Fibroblast of skin of left biceps (primary cell): ENCODE measurements at places on chromosomes 16 and 17.

DNA sequence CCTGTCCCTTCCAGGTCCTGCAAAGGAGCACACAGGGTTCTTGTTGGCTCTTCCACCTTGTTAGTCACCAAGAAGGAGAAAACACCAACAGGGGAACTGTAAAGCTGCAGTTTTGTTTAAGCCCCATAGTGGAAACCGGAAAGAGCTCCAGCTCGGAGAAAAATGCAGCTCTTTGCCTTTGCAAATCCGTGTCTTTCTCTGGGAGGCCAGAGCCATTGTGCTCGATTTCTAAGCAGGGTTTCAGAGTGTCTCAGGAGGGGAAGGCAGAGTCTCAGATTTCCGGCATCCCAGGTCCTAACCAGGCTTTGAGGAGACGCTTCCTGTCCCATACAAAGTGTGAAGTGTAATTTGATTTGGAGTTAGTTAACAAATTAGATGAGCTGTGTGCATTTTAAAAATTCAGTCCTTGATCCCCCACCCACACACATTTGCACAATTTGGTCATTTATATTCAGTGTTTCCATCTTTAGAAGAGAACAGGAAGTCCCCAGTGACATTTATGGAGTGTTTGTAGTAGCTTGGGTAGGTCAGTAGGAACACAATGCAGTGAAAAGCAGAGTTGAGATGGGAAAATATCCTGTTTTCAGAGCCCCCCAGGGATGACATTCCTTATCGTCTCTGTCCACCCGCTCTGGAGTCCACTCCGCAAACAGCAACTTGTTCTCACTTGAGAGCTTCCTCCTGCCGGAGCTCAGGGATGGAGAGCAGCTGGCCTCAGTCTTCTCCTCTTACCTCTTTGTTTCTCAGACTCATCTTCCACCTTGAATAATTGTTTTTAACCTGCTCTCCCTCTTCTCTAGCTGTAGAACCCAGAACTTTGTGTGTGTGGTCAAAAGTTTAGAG is 331.9 kb downstream of the SEC14L1 start:
- DNase-seq: no peak

DNA sequence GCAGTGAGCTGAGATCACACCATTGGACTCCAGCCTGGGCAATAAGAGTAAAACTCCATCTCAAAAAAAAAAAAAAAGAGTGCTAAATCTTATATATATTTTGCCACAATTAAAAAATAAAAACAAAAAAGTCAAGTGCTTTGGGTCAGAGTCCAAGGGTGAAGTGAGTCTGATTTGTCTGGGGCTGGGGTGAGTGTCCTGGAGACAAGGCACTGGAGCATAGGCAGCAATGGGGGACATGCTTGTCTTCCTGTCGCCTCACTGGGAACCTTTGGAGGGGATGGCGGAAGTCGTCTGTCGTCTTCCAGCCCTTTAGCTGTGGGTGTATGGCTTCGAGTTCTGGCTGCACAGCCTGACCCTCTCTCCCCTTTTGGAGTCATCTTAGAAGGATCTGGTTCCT is 167.1 kb downstream of the NTN1 start:
- no peak for DNase-seq

- DNase-seq: no peak
Observed at GRCh38 chr17:6061290-6061689, 8.9 kb upstream of the WSCD1 start.

- DNase-seq: peak; percentile 26
Observed at GRCh38 chr17:36463916-36464764, 22.3 kb upstream of the ZNHIT3 start.

- no peak for DNase-seq
Observed at GRCh38 chr16:20747030-20747816, 5.6 kb upstream of the THUMPD1 start.

DNA sequence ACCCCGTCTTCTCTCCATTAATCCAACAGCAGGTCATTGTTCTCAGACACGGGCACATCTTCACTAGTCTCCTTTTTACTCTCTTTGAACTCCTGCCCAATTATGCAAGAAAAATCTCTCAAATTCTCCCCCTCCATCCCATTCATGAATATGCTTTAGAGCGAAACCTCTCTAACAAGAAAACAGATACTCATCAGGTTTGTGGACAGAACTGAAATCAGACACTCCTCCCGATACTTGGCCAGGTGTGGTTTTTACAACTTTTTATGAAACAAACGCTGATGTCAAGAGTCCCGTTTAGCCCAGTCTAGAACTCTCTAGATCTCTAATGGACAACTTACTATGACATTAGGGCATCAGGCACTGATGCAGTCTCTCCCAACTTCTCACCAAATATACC is 40.9 kb downstream of the PIK3R5 start:
- no peak for DNase-seq

- no peak for DNase-seq
Observed at GRCh38 chr17:80815151-80815681, 176.4 kb upstream of the CHMP6 start.

DNA sequence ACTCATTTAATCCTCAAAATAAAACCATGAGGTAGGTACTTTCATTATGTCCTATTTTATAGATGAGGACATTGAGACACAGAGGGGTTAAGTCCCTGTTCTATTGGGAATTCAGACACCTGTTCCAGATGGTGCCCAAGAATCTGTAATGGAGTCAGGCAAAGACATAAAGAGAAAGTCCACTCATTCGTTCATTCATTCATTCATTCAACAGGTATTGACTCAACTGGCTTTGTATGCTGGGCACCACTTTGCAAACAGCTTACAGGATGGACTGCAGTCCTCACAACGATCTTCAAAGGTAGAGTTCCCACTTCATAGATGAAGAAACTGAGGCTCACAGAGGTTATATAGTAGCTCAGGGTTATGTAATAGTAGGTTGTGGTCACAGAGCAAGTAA is 47.9 kb upstream of the TAC4 start:
- DNase-seq: no peak

DNA sequence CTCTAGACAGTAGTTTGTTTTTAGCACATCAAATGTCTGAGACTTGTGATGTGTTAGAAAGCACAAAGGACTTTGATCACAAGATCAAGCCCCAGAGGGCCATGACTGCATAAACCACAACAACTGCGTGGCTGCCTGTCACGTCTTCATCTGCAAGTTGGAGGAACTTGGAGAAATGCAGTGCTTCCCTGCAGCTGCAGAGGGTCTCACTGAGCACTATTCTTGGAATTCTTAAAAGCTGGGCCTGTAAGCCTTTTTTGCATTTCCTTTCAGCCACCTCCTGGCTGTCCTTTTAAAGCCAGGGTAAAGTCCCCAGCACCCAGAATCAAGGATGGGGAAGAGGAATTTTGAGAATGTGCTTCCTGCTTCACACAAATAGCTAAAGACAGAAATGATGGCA is 431.3 kb downstream of the MAF start:
- DNase-seq: no peak

- DNase-seq: no peak
Observed at GRCh38 chr17:17056156-17056539, 13.9 kb downstream of the MPRIP start.

DNA sequence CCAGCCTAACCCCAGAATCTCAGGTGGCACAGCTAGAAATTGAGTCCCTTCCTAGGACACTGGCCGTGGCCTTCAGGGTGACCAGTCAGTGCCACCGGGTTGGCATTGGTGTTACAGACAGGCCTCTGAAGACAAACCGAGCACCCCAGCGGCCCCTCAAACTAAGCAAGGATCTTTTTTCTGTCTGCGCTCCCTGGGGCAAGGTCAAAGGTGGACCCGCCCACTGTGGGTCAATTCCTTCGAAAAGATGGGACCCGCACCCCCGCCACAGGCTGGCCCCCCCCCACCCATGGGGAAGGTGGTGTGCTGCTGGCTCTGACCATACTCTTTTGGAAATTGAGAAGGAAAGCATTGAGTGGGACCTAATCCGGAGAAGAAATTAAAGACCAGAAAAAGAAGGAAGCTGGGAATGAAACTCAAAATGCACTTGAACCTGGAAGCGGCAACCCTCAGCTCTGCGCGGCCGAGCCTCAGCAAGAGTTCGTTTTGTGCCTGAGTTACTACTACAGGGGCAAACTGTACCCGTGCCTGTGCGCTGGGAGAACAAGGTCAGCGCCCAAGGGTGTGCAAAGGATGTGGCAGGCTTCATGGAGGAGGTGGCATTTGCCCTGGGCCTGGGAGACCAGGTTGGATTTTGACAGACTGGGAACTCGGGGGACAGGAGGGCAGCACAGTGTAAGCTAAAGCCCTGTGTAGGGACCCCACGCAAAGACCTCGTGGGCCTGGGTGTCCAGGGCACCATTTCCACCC is 20.4 kb downstream of the TMC6 start:
- no peak for DNase-seq

- peak; percentile 64 for DNase-seq
Observed at GRCh38 chr17:1783834-1784611, 22.2 kb downstream of the SERPINF1 start.

DNA sequence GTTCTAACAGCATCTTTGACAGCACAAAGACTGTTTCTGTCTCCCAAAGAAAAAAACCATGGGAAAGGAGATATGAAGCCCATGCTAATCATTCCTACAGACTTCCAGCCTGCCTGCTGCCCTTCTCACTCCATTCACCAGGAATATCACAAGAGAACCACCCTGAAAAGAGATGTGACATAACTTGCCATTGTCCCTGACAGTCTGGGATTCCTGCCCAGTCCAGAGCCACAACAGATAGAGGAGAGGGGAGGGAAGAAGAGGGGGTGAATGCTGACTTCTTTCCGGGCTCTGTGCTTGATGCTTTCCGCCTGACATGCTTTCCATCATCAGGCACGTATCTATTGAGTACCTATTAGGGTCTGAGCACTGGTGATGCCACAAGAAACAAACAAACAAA is 31.6 kb upstream of the ASIC2 start:
- DNase-seq: no peak

DNA sequence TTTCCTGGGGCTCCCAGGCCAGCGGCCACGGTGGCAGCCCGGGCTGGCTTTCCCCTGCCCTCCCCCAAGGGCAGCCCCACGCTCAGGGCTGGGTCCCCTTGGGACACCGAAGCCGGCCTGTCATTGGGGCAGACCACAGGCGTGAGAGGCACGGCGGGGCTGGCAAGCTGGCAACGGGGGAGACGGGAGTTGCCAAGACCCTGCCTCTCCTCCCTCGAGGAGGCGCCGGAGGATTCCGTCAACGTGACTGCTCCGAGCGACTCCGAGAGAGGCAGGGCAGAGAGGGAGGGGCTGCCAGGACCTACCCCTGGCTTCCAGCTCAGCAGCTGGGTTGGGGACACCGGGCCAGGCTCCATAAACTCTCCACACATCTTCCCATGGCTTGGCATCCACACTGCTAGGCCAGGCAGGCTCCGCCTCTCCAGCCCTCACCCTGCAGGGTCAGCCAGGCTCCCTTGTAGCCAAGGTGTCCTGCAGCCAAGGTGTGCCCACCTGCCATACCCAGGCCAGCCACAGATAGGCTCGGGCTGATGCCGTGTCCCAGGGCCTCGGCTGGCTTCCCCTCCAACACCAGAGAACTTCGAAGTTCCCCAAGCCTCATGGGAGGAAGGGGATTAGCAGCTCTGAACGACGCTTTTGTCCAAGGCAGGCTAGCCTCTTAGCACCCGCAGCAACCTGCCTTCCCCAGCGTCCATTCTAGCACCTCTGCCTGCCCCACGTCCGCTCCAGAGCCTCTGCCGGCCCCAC is 25.5 kb downstream of the TIMM22 start:
- no peak for DNase-seq

DNA sequence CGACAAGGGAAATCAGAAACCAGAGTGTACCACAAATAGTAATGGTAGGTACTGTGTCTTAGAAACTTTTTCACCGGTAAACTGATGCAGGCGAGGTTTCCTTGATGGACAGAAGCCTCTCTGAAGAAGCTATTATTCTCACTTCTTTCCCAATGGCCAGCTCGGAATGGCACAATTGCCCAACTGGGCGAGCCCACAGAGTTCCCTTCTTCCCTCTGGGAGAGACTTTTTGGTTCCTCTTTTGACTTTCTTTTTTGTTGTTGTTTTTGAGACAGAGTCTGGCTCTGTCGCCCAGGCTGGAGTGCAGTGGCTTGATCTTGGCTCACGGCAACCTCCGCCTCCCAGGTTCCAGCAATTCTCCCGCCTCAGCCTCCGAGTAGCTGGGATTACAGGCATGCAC is 16.9 kb downstream of the SLC43A2 start:
- DNase-seq: no peak

- no peak for DNase-seq
Observed at GRCh38 chr16:86834451-86835035, 256.2 kb downstream of the FOXL1 start.

DNA sequence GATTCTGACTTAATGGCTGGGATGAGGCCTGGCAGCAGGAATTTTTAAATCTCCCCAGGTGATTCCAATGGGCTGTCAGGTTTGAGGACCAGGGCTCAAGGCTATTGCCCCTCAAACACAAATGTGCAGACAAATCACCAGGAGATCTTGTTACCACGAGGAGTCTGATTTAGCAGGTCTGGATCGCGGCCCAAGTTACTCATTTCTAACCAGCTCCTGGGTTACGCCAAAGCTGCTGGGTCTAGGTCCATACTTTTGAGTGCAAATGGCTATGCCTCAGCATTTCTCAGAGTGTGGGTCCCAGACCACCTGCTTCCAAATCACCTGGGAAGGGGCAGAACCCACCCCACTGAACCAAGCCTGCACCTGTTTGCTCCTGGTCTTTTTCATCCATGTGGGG is 33.1 kb downstream of the CNGB1 start:
- no peak for DNase-seq

DNA sequence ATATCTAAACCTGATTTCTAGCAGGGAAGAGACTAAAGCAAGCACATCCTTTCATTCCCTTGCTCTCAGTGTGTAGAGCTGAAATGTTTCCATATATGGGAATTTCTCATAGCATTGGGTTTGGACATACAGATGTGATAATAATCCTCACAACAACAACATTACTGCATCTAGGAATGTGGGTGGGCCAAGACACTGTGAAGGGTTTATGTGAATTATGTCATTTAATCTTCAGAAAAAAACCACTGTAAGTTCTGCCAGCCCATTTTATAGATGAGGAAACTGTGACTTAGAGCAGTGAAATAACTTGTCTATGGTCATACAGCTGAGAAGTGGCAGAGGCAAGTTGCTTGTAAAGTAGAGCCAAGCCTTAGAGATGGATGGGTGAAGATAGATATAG is 5.2 kb downstream of the OMG start:
- DNase-seq: peak; percentile 36

DNA sequence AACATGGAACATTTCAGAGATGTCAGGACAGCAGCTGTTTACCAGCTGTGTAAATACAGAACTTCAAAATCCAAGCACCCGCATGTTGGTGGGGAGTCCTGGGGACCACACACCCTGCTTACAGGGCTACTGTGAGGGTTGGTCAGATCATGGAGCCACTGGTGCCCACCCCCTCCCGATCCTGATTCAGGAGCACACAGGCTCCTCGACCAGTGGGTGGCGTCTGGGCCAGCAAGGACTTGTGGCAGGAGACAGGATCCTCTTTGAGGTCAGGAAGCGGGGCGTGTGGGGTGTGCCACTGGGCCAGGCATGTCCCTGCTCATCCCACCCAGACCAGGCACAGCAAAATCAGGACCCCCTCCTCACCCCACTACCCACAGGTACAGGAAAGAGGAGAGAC is 83.6 kb downstream of the SDK2 start:
- no peak for DNase-seq
